ENCODE measurements at places on chromosomes 2 and 18.

DNA sequence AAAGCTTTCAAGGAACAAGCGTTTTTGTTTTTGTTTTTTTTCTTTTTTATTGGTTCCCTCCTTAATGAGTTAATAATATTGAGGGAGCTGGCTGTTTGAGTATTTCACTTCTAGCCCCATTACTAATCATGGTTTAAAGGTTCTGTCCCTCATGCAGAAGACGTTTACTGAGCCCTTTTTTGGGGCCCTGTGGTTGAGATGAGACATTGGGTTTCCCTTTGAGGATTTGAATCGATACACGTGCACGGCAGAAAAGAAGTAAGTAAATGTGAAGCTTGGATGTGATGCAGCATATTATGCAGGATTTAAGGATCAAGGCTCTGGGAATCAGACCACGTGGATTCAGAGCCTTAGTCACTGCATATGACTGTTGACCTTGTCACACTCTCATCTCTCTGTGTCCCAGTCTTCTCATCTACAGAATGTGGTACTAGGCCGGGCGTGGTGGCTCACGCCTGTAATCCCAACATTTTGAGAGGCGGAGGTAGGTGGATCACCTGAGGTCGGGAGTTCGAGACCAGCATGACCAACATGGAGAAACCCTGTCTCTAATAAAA is 1.0 kb upstream of the CHST10 start:
- DNase-seq = peak; percentile 11

DNA sequence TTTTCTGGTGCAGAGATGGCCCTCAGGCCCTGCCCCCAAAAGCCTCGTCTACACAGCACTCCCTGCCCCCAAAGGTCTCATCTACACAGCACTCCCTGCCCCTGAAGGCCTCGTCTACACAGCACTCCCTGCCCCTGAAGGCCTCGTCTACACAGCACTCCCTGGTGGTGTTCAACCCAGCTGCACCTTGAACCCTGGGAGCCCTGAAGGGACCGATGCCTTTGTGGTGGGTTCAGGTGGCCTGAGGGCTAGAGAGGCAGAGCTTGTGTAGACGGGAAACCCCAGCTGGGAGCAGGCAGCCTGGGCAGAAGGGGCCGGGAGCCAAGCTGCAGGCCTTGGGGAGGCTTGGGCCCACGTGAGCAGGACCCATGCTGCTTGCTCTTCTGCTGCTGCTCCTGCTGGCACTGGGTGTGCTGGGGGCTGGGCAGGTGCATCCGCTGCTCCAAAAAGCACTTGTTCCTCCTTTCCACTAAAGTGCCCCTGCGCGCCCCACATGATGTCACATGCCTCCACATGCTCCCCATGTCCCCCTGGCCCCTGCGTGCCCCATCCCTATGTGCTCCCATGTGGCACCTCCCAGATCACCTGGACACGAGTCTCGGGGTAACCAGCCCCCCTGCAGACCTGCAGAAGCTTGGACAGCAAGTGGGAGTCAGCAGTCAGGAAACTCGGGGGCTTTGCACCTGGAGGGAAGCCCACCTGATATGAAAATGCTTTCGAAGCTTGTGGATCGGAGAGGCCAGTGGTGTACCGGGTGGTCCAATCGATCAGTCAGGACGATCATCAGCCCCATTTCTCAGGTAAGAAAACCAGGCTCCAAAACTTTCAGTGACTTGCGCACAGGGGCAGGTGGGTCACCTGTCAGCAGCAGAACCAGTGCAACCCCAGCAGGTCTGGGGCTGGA is 94.9 kb upstream of the CTDP1 start:
- no peak for DNase-seq

DNA sequence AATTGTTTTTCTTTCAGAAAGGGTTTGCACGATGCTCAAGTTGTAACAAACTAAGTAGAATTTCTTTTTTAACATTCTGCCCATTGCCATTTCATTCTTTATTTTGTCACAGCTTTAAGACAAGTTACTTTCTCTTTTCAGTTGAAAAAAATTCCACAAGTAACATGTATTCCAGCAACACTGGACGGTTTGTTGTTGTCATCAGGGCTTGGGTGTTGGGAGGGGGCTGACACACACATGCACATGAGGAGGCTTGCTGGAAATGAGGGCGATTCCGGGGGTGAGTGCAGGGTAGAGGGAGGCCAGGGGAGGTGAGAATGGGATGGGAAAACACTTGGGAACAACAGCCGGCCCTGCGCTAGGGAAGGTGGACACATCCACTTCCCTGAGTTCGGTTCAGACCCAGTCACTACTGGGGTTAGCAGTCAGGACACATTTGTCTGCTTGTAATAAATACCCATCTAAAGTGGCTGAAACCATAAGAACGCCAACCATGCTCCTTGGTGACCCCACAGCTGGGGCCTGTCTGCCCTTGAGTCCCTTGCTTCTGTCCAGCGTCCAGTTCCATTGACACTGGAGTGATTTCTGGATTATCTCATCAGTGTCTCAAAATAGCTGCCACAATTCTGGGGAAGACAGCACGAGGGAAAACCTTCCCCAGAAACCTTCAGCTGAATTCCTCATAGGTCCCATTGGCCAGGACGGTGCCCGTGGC is 141.8 kb upstream of the BCL2L11 start:
- DNase-seq = no peak

DNA sequence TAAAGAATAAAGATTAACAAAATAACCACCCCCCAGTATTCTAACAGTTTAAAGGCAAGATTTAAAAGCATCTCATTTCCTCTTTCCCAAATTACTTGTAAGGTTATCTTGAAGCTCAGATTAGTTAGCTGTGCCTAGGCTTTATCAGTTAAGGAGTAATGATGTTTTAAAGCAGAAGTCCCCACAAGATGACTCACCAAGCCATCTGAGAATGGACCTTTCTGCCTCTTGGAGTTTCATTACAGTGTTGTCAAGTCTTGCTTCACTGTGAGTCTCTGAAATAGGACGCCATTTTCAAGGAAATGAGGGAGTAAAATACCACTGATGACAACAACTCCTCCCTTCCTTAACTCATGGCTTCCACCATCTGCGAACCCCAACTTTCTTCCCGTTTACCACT is 35.9 kb downstream of the ZNF385B start:
- DNase-seq = no peak

- no peak for DNase-seq
Measured at GRCh38 chr2:1521878-1522830, 108.9 kb downstream of the TPO start.

- peak; percentile 81 for DNase-seq
Measured at GRCh38 chr18:3248062-3248657, 559 bp downstream of the MYL12A start.

- DNase-seq = no peak
Measured at GRCh38 chr2:1750270-1750932, 6.1 kb upstream of the PXDN start.

DNA sequence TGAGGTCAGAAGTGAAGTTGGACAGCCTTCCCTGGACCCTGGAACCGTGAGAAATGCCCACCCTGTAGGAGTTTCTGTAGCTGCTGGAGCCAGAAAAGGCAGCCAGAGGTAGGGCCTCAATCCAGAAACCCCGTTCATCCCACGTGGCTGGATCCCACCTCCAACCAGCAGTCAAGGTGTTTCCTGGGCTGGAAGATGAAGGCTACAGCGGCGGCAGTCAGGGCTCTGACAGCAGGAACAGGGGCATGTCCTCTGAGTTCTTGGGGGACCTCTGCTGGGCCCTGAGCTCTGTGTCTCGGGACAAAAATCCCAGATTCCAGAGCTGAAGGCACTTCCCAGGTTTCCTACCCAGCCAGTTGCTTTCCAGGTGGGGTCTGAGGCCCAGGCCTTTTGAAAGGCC is 218.2 kb downstream of the KLHL29 start:
- DNase-seq = no peak

- DNase-seq = no peak
Measured at GRCh38 chr2:174014699-174015070, 49.5 kb upstream of the SP3 start.

DNA sequence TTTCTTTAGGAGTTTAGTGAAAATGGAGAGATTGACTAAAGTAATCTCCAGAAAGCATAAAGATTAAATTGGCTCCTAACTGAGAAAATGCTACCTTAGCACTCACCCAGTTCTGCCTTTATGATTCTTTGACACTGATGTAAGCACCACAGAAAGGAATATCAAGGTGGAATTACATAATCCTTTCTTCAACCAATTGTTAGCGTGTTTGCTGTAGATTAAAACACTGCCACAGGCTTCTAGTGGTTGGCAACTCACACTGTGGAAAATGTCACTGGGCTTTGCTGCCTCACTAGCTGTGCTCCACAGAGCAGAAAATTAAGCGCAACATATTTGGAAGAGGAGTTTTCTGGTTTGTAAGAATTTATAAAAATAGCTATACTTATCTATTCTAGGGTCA is 104.1 kb downstream of the DLGAP1 start:
- DNase-seq = no peak

DNA sequence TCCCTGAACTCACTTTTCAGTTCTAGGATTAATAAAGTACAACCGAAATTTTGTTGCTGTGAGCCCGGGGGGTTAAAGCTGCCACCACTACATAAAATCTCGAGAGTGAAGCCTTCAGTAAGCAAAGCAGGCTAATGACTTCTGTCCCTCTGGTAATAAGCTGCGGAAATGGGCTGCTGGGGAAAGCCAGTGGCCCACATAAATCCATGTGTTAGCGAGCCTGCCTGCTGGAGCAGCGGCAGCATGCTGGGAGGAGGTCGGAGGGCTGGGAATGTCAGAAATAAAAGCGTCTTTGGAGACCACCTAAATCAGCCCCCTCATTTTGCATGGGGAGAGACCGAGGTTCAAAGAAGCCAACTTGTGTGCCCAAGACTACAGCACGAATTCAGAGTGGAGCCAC is 371.7 kb downstream of the TNS1 start:
- DNase-seq = no peak

- DNase-seq = no peak
Measured at GRCh38 chr2:24734741-24735140, 58.5 kb downstream of the PTRHD1 start.

GRCh38 chr2:45944074-45944473 is 292.6 kb downstream of the PRKCE start:
- no peak for DNase-seq

GRCh38 chr18:51617167-51617566 is 419.7 kb upstream of the MEX3C start:
- no peak for DNase-seq

GRCh38 chr2:224925810-224926100 is 116.5 kb downstream of the DOCK10 start:
- DNase-seq = no peak

DNA sequence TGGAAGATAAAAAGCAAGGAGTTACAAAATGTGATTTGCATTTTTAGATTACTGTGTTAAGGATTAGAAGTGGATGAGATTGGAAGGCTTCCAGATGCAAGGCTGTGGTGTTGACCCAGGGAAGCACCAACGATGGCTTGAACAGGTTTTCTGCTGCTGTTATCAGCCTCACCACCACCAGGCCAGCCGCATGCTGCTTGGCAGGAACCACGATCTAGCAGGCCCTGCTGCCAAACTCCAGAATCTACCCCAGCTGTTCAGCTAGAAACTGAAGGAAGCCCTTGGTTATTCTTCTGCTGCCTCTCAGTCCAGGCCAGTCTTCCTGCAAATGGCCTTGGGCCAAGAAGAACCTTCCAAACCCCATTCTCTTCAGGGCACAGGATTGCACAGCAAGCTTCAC is 133.9 kb downstream of the MTCL1 start:
- DNase-seq = no peak

DNA sequence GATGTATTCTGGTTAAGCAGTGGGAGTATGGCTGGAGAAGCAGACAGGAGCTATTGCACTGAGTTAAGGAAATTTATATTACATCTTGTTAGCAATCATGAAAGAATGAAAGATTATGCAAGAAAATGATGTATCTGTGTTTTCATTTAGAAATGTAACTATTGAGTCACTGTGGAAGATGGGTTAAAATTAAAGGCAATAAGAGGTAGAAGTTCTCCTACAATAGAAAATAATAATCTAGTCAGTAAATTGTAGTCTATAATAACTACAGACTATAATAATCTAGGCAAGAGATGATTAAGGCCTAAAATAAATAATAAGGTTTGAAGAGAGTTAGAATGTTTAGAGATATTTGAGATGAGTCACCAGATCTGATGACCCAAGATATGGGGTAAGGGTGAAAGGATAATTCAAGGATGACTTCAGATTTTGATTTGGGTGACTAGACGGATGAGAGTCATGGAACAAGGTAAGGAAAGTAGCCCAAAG is 371.9 kb upstream of the KCNH7 start:
- DNase-seq = no peak

DNA sequence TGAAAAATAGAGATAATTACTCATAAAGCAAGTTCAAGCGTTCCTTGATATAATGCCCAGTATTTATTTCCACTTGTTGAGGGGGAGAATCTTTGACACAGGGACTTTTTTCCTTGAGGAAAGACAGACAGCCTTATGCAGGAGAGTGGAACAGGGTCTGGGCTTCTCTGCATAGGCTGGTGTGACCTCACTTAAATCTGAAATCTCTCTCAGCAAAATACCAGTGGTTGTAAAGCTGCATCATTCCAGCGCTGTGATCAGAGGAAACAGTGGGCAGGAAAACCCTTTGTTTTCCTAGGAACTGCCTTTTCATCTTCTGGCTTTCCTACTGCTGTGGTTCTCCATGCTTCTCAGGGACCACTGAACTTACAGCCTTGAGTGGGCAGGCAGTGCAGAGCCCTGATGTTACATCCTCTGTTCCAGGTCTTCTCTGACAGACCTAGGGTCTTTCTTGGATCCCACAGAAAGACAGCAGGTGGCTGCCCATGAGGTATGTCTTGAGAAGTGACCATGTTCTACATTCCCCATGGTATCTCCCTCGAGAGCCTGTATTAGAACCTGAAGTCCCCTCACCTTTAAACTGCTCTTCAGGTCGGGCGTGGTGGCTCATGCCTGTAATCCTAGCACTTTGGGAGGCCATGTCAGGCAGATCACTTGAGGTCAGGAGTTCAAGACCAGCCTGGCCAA is 17.6 kb upstream of the MAP4K4 start:
- no peak for DNase-seq

DNA sequence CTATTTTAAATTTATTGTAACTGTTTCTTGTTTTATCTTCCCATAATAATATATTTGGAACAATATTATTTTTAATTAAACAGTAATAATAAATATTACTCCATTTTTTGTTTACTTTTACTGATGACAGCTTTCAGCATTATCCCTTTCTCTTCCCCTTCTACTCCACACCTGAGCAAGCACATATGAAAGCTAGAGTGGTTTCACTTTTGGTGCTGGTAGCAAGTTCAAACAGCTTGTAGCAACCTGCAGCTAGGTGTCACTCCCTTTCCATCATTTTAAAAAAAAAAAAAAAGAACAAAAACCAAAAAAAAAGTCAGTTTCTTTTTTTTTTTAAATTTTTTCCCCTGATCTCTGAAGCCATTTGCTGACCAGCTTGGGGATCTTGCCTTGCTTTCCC is 801.8 kb downstream of the CCDC85A start:
- no peak for DNase-seq

DNA sequence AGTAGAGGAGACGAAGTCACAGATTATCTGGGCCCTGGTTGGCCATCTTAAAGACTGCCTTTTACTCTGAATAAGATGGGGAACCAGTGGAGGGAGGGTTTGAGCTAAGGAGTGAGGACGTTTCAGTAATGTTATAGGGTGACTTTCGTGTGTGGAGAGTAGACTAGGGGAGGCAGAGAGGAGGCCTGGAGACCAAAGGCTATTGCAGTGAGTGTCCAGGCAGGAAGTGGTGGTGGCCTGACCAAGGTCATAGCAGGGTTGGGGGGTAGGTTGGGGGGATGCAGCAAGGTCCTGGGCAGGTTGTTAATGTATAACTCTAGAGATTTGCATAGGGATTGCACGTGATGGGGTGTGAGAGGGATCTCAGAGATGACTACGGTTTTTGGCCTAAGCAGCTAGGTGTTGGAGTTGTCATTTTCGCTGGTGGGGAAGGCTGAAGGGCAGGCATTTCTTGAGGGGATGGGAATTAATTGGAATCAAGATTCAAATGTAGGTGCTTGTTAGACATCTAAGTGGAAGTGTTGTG is 4.9 kb downstream of the CEP192 start:
- no peak for DNase-seq

Measured in erythroblast (primary cell).